ENCODE measurements at places on chromosomes 11 and 22.

GRCh38 chr11:35167426-35167954 is 28.5 kb downstream of the CD44 start:
- no peak for DNase-seq

DNA sequence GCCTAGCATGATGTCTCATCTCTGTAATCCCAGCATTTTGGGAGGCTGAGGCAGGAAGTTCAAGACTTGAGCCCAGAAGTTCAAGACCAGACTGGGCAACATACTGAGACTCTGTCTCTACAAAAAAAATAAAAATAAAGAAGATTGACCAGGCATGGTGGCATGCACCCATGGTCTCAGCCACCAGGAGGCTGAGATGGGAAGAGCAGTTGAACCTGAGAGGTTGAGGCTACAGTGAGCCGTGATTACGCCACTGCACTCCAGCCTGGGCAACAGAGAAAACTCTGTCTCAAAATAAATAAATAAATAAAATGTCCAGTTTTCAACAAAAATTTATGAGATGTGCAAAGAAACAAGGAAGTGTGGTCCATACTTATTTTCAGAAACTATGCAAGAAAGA is 28.3 kb downstream of the EFCAB6 start:
- DNase-seq: no peak

- DNase-seq: no peak
Measured at GRCh38 chr11:67396587-67397389, 4.9 kb downstream of the PPP1CA start.

GRCh38 chr11:68002938-68003845 is 705 bp downstream of the UNC93B1 start:
- DNase-seq: no peak

- no peak for DNase-seq
Measured at GRCh38 chr22:38753948-38754750, 1.6 kb downstream of the SUN2 start.
